ENCODE measurements at places on chromosomes 3 and 15.

- peak; percentile 48 for DNase-seq
Observed at GRCh38 chr3:36944012-36944640, 728 bp downstream of the TRANK1 start.

- DNase-seq: no peak
Observed at GRCh38 chr15:68205954-68206539, 915 bp upstream of the CALML4 start.

DNA sequence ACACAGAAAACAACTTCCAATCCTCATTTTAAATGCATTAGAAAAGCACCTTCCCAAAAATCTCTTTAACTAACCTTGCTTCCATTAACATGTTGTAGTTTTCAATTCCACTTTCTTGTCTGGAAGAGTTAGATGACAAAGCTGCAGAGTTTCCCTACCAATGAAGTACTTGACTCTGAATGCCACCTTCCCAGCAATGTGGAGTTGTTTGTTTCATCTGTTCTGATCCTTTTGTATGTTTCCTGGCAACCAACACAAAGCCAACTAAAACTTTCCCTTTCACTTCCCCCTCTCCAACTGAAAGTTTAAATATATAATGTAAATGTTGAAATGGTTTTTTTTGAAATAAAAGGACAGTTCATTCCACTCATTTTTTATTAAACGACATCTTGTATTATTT, at the start of gene WDR49:
WDR49 (minus strand) TSS at position 183 of the 400 bp plus-strand sequence. CDS start 517 bp downstream, outside the sequence.
- DNase-seq: no peak

DNA sequence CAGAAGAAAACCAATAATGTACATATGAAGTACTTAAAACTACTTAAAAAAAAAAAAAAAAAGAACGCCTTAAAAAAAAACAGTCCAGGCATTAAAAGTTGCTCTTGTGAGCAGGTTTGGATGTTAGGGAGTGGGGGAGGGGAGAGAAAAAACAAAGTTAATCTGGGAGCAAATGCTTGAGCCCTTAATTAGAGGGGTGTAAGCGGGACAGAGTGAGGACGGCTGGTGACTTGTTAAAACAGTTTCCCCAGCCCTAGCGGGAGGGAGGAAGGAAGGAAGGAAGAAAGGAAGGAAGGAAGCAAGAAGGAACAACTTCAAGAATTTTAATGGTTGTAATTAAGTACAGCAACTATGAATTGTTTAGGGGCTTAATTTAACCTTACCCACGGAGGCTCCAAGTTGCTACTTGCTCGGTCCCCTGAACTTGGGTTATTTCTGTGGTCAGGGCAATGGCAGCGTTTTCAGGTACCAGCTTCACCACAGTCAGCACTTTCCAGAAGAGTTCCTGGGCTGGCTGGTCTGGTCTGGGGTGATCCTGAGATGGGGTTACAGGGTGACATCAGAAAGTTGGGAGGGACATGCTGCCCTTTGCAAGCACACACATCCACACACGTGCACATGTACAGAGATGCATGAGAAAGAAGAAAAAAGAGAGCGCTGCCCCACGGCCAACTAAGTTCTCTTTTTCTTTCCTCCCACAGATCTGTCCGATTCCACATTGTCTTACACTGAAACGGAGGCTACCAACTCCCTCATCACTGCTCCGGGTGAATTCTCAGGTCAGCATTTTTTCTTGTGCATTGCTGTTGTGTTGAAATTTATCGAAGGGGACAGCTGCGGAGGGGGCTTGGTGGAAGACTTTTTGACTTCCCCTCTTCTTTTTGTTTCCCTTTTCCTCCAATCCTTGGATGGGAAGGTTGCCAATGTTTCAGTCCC, 14.0 kb downstream of the SMAD6 start:
- no peak for DNase-seq

- DNase-seq: peak; percentile 97
Observed at GRCh38 chr3:184568924-184569829, 7.6 kb downstream of the EPHB3 start.

DNA sequence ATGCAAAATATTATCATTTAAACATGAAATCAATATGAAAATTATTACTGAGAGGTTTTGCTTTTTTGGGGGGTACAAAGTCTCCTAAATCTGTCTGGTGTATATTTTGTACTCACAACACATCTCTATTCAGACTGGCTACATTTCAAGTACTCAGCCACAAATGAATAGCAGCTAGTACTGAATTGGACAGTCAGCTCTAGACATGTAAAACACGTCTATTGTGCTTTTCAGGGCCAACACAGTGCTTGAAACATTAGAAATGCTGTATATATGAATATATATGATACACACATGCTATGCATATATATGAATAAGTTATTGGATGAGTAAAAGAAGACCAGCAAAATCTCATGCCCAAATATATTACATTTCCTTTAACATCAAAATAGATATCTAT, 103.8 kb upstream of the CFAP20DC start:
- no peak for DNase-seq

DNA sequence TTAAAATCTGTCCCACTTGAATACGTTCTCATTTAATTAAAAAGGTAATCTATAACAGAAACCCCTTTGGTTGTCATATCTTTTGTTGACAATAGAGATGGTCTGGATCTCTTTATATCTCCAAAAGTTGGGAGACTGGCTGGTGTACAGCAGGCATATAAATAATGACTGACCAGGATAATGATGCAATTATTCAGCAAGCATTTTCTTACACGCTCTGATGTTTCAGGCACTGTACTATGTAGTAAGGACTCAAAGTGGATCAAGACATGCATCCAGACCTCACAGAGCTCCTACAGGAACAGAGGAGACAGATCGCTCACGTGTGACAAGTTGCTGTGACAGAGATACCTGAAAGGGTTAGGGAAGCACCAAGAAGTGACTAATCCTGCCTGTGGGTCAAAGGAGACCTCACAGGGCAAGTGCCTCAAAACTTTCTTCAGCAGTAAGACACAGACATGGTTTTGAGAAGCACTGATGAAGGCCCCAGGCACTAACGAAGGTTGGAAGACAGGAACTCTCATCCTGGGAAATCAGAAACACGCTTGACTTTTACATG, 25.7 kb downstream of the VPS39 start:
- DNase-seq: no peak

DNA sequence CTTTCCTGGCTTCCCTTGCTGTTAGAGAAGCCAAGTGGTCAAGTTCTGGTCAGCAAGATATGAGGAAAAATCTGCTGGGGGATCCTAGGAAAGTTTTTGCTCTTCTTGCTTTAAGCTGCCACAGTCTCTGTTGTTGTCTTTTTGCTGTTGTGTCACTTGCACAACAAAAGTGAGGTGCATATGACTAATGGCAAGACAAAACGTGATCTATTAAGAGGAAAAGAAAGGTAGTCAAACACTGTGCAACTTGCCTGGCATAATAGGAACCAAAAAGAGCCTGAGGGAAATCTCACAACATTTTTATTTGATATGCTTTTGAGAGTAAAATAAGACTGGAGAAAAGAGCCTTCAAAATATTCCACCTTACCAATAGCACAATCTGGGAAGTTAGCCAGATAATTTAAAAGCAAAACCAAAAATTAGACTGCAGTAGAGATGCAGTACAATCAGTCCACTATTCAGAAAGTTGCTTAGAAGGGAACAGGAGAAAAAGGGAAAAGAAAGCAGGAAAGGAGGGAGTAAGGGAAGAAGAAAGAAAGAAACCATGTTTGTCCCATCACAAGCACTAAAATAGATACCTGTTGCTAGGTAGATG, 110.0 kb upstream of the SLC4A7 start:
- DNase-seq: no peak

DNA sequence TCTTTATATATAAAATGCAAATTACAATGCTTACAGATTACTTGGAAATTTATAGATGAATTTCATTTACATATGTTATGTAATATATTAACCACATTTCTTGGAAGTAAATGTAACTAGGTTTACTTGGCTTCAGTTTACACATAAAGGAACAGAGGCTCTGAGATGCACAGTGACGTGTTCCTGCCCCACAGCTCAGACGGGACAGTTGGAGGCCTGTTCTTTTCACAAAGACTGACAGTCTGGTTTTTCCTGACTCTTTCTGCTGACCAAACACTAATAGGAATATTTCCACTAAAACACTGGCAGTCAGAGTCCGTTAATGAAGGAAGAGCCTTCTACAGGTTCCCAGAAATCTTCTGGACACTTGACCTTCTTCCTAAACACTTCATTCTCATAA, 336.1 kb downstream of the MFSD1 start:
- no peak for DNase-seq

DNA sequence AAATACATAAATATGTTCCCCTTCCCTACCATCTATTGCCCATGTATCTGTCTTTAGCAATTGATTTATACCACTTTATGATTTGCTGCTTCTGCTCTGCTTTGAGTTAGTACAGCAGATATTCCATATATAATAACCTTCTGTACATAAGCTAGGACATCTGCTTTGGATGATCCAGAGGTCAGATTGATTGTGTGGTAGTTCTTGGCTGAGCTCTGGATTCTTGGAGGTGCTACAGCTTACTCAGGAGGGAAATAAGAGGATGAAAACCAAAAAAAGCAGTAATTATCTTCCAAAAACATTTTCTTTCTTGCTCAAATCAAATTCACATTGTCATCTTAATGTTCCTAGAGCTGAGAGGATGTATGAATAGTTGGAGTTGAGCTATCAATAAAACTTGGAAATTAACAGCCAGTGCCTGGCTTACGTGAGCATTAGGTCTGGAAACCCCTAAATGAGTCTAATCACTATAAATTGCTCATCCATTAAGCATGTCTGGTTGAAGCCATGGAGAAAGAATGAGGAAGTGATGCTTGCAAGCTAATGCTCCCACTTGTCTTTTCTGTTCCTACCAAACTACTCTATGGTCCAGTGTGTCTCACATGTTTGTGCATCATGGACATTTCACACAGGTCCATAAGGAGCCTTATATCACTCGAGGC, 36.3 kb upstream of the TMEM42 start:
- DNase-seq: peak; percentile 75

DNA sequence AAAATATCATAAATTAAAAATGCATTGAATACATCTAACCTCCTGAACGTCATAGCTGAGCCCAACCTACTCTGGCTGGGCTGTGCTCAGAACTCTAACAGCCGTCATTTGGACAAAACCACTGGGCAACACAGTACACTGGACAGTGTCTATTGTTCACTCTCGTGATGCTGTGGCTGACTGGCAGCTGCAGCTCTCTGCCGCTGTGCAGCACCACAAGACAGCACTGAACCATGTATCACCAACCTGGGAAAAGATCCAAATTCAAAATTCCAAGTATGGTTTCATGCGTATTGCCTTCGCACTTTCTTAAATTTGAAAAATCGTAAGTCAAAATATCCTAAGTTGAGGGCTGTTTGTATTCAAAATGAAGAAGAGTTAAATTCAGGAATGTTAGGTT, 145.1 kb upstream of the CNTN4 start:
- DNase-seq: no peak

DNA sequence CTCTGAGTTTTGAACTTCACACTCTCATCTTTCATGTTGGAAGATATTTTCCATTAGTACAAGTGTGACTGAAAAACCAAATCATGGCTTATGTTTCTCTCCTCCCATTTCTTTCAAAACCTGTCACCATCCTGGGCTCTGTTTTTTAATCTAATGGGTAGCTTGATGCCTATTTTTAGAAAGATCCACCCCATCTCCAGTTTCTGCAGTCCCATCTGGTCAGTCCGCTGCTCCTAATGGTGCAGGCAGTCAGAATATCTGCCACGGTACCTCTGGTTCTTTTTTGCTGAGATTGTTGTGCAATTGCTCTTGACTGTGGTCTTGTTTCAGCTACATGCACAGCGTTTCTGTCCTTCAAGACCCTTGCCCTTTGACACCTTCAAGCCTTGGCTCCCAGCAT, 240.9 kb upstream of the CADM2 start:
- DNase-seq: no peak

- DNase-seq: no peak
Observed at GRCh38 chr3:150803440-150803985, 40.5 kb upstream of the SIAH2 start.

- DNase-seq: no peak
Observed at GRCh38 chr15:36691579-36692357, 112.3 kb downstream of the CDIN1 start.

- DNase-seq: no peak
Observed at GRCh38 chr15:43859546-43859945, 32.7 kb downstream of the WDR76 start.

DNA sequence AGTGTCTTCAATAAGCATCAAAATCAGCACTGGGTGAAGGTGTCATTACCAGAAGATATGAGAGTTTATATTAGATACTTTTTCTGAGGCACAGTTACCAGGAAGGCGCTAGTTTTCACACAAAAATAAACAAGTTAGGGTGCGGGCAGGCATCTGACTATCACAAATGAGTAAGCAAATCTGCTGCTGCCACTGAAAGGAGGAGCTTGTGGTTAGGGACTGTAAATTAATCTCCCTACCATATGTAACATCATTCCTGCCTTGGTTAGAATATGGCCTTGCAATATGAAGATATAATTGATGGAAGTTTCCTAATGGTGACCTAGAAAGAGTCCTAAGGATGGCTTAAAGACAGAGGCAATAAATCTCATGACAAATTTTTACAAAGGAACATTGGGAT, 19.5 kb upstream of the EID1 start:
- DNase-seq: peak; percentile 72

DNA sequence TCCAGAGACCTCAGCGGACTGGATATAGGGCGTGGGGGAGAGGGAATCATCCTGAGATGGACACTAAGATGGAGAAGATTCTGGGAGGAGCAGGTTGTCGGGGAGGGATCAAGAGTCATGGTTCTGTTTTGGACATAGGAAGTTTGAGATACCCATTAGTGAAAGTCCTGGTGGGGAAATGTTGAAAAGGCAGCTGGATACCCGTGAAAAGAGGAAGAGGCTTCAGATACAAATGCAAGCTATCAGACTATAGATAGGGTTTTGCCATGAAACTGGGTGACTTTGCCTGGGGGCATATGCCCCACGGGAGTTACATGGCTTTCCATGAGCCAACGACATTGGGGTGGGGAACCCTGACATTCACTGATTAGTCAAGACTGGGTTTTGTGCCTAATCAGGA, 1.1 kb upstream of the GPR62 start:
- no peak for DNase-seq

GRCh38 chr3:78880603-78881461, 887.0 kb downstream of the ROBO1 start:
- DNase-seq: peak; percentile 69

DNA sequence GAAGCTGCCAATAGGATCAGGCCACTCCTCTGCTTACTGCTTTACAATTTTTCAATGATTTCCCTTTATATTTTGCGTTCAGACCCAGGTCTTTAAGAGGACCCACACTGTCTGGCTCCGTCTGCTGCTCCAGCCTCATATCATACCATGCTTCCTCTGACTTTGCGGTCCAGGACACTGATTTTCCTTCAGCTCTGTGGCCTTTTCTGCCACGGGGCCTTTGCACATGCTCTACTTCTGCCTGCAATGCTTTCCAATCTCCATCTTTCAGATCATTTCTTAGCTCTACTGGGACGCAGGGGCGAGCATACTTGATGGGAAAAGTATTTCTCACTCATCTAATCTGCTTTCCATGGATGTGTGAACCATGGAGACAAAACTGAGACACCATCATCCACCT, 23.0 kb upstream of the SH3GL3 start:
- no peak for DNase-seq

DNA sequence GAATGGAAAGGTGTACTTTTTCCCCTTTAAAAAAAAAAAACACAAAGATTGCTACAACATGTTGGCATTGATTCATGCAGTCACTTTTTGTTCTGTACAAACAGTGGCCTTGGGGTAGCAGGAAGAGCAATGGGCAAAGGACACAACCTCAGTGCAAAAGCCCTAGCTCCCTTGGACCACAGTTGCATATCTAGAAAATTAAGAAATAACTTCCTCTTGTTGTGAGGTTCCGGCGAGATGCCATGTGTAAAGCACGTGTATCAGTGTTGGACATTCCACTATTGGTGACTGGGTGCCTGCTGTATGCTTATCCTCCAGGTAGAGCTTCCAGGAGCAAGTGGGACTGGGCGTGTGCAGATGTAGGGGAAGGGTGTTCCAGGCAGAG, 164.5 kb downstream of the THSD4 start:
- DNase-seq: no peak

All from fibroblast of mammary gland (primary cell).